ENCODE measurements at places on chromosomes 16 and 17. TPM values are rescaled to one million over a fixed set of nuclear protein-coding genes. Genes with fewer than 3 reads are reported as not detected.

The FBXW10 gene
- not detected for total RNA-seq

The HSF4 gene
- total RNA-seq, result 41.0 TPM

The CDRT15L2 gene
- total RNA-seq, result not detected

The RHBDF1 gene
- 26.7 TPM for total RNA-seq

The OMG gene
- total RNA-seq, result not detected

The TTYH2 gene
- 11.3 TPM for total RNA-seq

The POLG2 gene
- total RNA-seq, result 3.2 TPM

The KRTAP4-9 gene
- total RNA-seq, result not detected

The NSF gene
- 19.9 TPM for total RNA-seq

DNA sequence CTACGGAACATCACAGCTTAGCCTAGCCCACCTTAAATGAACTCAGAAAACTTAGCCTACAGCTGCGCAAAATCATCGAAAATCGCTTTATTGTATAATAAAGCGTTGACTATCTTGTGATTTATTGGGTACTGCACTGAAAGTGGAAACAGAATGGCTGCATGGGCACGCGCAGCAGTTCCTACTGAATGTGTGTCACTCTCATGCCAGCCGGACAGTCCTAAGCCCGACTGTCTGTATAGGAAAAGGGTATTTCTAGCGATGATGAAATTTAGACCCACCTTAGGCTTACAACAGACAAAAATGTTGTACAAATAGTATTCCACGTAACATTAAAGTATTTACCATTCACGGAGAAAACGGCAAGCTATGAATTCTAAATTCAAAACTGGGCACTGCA is 9.3 kb downstream of the FBXO31 start:
- H3K4me1 ChIP-seq, result peaks cover 88% of the 10 kb centered on the region
- H3K36me3 ChIP-seq, result no peaks in the 10 kb centered on the region
- no peak overlapping the region for H3K27ac ChIP-seq

DNA sequence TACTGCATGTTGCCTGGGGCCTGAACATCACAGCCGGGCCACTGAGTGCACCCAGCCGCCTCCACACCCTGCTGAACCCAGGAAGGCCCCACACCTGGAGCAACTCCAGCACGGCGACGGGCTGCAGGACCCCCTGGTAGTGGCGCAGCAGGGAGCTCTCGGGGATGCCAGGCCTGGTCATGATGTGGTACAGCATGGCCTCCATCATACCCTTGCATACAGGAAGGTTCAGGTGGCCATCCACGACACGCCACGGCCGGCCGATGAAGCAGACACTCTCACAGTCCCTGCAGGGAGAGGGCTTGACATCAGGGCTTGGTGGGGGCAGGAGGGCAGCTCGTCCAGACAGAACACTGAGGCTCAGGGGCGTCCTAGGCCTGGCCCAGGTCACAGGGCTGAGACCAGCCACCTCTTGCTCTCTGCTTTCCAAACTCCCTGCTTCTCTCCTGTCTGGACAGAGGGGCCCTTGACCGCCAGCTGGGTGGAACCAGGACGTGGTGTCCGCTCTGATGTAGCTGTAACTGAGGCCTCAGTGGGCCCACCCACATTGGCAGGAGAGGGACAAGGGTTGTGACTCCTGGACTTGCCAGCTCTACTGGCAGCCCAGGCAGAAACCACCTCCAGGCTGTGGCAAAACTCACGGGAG is 60.3 kb downstream of the IL21R start:
- peaks cover 28% of the 10 kb centered on the region for H3K4me1 ChIP-seq
- H3K4me3 ChIP-seq, result no peak overlapping the region
- no peaks in the 10 kb centered on the region for H3K27me3 ChIP-seq
- peaks cover 78% of the 10 kb centered on the region for H3K36me3 ChIP-seq
- no peak for DNase-seq

GRCh38 chr16:78256686-78257375 is 157.4 kb downstream of the WWOX start:
- no peaks in the 10 kb centered on the region for H3K27me3 ChIP-seq
- no peaks in the 10 kb centered on the region for H3K36me3 ChIP-seq
- H3K27ac ChIP-seq, result no peak overlapping the region

DNA sequence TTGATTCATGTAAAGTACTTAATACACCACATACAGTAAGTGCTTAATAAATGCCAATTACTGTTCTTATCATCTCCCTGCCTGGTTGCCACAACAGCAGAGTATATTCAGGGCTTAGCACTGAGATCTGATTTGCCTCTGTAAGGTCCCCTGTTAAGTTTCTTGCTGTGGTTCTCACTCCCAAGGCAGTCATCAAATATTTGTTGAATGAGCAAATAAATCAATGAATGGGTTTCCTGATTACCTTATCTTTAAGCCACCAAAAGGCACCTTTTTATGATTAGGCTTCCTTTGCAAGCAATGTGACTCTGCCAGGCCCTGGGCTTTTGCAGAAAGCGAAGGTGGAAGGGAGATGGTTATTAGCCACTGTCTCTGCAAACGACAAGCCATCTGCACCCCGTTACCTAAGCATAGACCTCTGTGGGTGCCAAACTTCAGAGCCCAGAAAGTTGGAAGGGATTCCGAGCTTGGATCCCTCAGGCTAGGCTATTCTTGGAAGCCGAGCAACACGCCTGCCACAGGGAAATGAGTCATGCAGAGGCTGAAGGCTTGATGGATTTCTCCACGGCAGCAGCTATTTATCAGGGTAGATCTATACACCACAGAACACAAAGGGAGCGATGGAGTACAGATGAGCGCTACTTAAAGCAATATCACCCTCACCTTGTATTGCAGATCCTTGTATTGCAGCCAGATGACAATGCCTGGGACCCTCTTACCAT is 102.0 kb downstream of the GRIN2A start:
- DNase-seq, result no peak
- peaks cover 44% of the 10 kb centered on the region for H3K4me1 ChIP-seq
- H3K36me3 ChIP-seq, result no peaks in the 10 kb centered on the region
- no peak overlapping the region for H3K4me3 ChIP-seq
- peak overlapping the region; percentile 86 for H3K27ac ChIP-seq

DNA sequence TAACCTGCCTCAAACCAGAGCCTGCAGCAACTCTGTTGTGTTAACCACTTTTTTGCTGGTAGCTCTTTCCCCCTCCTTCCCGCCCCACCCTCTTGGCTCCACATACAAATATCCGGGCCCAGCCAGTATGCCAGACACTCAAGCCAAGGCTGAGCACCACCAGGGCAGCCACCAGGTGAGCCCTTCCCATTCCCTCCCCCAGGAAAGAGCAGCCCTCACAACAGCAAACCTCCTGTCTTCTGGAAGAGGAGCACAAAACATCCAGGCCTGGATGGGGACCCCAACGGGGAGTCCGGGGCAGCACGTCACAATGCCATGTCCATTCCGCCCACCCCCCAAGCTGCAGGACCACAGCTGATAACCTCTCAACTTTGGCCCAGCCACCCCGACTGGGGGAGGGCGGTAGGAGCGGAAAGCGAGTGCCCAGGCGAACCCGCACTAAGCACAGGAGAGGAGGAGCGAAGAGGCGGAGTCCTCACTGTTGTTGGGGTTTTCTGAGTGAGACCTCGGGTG is 757 bp downstream of the ORMDL3 start:
- peaks cover 24% of the 10 kb centered on the region for H3K36me3 ChIP-seq
- H3K27me3 ChIP-seq, result no peaks in the 10 kb centered on the region
- DNase-seq, result no peak
- peaks cover 48% of the 10 kb centered on the region for H3K4me1 ChIP-seq

- peak; percentile 45 for DNase-seq
- no peaks in the 10 kb centered on the region for H3K36me3 ChIP-seq
These were observed 656.3 kb downstream of the HS3ST4 start for GRCh38 chr16:26348095-26348494.

- no peak overlapping the region for H3K27ac ChIP-seq
- H3K36me3 ChIP-seq, result no peaks in the 10 kb centered on the region
- H3K27me3 ChIP-seq, result no peaks in the 10 kb centered on the region
- H3K4me3 ChIP-seq, result no peak overlapping the region
These were observed 105.8 kb downstream of the VAT1L start for GRCh38 chr16:77894162-77894561.

- H3K36me3 ChIP-seq, result no peaks in the 10 kb centered on the region
- H3K4me1 ChIP-seq, result peaks cover 82% of the 10 kb centered on the region
- no peak overlapping the region for H3K4me3 ChIP-seq
- peak overlapping the region; percentile 98 for H3K27ac ChIP-seq
- DNase-seq, result no peak
These were observed 17.1 kb downstream of the HLF start for GRCh38 chr17:55281649-55282378.

DNA sequence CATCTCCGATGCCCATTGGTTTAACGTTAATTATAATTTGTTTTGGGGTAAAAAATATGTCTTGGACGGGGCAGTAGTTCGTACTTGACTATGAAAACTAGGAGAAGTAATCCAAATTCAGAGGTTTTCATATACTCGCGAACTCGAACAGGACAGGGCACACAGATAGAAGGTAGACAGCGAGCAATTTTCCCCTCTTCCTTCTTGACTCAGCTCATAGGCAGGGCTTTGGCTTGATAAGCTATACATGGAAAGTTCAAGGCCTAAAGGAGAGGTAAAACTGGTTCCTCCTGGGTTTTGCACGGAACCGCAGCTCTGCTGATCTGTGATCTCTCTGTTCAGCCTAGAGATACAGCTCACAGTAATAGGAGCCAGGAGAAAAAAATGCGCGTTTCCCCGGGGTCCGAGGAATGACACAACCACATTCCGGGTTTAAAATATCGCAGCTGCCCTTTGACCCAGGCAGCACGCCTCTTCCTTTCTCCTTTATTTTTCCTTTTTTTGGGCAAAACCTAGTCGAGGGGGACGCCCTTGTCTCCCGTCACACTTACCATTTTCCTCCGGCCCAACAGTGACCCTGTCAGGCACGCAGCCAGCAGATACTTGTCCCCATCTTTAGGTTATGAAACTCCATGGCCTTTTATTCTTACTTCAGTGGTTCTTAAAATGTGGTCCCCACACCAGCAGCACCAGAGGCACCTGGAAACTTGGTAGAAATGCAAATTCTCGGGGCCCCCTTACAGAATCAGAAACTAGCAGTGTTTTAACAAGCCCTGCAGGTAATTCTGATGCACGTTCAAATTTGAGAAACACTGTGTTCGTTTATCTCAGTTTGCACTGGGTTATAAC is 1.7 kb upstream of the LASP1 start:
- peaks cover 28% of the 10 kb centered on the region for H3K4me1 ChIP-seq
- no peak for DNase-seq
- peak overlapping the region; percentile 98 for H3K27ac ChIP-seq
- H3K36me3 ChIP-seq, result no peaks in the 10 kb centered on the region
- peak overlapping the region; percentile 92 for H3K4me3 ChIP-seq
- H3K27me3 ChIP-seq, result no peaks in the 10 kb centered on the region

DNA sequence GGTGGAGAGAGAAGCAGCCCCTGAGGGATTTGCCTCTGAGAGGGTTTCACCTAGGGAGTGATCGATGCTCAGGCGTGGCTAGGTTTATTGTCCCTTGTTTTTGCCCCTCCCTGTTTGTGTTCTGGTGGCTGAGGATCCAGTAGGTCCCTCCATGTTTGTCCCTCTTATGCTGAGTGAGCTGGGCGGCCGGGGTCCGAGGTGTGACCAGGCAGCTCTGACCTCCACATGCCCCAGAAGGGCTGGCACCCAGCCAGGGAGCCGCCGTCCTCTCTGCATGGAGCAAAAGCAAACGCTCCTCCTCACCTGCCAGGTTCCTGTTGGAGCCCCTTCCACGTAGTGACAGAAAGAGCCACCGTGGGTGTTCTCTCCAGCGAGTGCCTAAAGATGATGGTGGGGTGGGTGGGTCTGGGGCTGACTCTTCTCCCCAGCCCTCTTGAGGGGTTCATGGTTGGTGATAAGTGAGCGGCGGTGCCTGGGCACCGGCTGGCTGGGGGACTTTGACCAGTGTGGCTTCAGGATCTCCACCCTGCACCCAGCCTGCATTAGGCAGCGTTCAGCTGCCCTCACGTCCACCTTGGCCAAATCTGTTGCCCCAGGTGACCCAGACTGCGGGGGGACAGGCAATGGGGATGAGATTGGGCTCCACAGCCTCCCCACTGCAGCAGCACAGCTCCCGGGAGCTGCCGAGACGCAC is 14.1 kb upstream of the NUDT16L1 start:
- peak overlapping the region; percentile 38 for H3K4me3 ChIP-seq
- peaks cover 16% of the 10 kb centered on the region for H3K36me3 ChIP-seq
- peaks cover 41% of the 10 kb centered on the region for H3K4me1 ChIP-seq
- peak overlapping the region; percentile 84 for H3K27ac ChIP-seq
- no peaks in the 10 kb centered on the region for H3K27me3 ChIP-seq
- DNase-seq, result no peak

DNA sequence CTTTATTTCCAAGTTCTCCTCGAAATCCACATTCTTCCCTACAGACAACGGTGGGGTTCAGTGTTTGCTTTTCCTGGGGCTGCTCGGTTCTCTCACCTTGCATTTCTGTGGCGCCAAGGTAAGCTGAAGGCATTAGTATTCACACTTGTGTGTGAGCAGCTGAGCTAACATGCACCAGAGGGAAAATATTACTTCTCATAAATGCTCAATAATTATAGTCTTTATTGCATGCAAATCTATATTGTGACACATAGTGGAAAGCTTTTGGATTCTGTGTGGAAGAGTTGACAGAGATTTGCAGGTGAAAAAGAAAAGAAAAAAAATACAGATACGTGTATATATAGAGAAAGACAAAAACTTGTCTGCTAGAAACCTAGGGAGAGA is 411.8 kb downstream of the MAF start:
- H3K27ac ChIP-seq, result no peak overlapping the region
- H3K4me3 ChIP-seq, result no peak overlapping the region
- H3K27me3 ChIP-seq, result no peaks in the 10 kb centered on the region
- H3K36me3 ChIP-seq, result no peaks in the 10 kb centered on the region

Measured in esophagus muscularis mucosa (tissue), 4 donors.